ENCODE measurements at places on chromosomes 5 and 9.

DNA sequence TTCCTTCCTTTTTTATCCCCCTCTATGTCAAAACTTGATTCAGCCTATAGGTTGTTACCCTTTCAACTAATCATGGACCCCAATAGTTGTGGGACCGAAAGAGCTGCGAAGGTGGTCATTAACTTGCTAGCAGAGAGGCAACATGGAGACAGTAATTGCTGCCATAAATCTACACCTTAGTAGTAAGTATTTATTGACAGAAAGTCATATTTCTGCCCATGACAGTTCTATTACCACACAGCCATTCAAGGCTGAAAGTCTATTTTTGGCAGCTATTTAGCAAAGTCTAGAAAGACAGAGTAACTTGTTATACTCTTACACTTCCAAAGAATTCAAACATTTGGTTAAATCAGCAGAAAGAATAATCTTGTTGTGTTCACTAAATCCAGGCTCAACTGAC, 236.2 kb downstream of the PRELID2 start:
- DNase-seq, result no peak

GRCh38 chr9:106771608-106772007, 91.4 kb upstream of the ZNF462 start:
- DNase-seq, result no peak

DNA sequence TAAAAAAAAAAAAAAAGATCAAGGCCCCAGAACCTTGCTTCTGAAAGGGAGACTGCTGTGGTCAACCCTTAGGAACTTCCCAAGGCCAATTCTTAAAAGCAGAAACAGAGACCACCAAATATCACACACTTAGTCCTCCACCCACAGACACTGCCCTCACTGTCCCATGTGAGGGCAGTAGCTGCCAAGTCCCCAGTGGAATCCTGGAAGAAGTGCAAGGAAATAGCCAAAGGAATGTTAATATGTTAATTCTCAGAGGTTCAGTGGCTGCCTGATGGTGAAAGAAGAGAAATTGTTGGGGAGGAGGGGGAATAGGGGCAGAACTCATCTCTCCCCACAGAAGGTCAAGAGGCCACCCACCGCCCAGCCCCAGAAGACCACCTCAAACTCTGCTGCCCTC, 23.1 kb downstream of the FSTL4 start:
- DNase-seq, result no peak

- DNase-seq, result no peak
Measured at GRCh38 chr9:132082188-132082587, 2.5 kb upstream of the MED27 start.

- DNase-seq, result no peak
Measured at GRCh38 chr9:123248630-123249029, 19.8 kb downstream of the STRBP start.

GRCh38 chr5:141778683-141779082, 96.7 kb upstream of the ARAP3 start:
- DNase-seq, result no peak

GRCh38 chr9:114169029-114169951, 14.0 kb downstream of the COL27A1 start:
- no peak for DNase-seq

- no peak for DNase-seq
Measured at GRCh38 chr5:173278641-173279040, 43.6 kb upstream of the NKX2-5 start.

DNA sequence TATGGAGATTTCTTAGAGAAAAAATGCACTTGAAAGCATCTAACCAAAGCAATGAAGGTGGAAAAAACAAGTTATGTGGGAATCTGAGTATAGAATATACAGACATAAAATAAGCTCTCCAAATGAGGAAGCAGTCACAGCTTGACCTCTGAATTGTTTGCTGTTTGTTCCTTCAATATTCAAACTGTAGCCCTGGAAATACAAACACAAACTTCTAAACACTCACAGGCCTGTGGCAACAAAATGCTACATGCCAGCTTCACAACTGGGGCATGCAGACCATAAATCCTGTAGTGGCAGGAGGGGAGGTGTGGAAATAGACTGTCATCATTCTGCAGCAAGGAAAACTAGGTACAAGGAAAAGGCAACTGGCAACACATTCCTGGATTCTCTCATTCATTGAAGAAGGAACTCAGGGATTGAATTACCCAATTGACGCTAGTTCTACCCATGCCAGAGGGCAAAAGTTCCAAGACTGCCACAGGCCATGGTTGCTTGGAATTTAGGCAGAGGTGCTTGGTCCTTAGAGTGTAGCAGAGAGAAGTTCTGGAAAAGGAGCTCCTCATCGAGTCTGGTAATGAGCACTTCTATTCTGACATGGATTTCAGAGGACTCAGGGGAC, 349.6 kb downstream of the PDE4D start:
- no peak for DNase-seq

GRCh38 chr5:3220201-3220600, 375.4 kb upstream of the IRX1 start:
- DNase-seq, result no peak

GRCh38 chr5:109062664-109063063, 315.0 kb downstream of the FER start:
- DNase-seq, result peak; percentile 16

GRCh38 chr5:18954239-18954638, 1033.8 kb downstream of the CDH18 start:
- no peak for DNase-seq

DNA sequence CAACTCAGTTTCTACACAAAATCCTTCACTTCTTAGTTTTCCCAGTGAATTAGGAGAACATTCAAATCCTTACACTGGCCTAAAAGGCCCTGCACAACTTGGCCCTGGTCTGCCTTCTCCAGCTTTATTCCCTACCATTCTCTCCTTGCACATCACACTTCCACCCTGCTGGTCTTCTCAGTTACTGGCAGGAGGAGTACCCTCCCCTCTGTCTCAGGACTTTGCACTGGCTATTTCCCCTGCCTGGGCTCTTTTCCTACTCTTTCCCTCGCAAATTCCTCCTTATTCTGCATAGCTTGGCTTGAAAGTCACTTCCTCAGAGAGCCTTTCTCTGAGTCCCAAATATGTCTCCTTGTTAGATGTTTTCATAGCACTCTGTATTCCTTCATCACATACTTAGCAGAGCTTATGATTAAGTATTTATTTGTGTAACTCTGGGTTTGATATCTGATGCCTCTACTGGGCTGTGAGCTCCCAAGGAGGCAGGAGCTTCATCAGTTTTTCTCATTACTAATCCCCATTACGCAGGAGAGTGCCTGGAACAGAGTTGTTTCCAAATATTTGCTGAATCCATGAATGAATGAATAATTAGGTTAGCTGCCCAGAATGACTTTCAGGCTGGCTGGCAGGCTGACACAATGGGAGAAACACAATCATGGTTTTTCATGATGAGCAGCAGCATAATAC, 159.8 kb upstream of the KLF9 start:
- DNase-seq, result no peak

DNA sequence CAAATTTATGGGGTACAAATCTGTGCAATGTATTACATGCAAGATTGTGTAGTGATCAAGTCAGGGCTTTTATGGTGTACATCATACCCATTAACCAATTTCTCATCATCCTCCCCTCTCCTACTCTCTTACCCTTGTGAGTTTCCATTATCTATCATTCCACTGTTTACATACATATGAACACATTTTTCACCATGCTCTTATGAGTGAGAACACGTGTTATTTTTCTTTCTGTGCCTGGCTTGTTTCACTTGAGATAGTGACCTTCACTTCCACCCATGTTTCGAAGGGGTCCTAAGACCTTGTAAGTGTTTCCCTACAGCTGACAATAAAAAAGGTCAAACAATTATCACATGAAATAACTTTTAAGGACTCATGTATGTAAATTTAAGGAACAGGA, 281.7 kb upstream of the CD180 start:
- no peak for DNase-seq

DNA sequence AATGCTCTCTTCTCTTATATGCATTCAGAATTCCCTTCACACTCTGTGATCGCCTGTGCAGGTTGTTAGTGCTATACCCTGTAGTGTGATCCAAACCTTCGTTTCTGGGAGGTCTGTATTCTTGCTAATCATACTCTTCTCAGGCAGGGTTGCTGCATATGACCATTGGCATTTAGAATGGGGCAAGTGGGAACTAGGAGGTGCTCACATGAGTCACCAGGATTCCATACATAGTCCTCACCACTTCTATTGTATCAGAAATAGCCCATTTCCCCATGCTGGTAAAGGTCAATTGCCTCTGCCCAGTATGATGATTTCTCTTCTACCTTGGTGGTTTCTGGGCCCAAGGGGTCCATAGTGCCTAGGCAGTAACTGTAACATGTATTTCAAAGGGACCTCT, 443.5 kb upstream of the CDH6 start:
- DNase-seq, result no peak

- DNase-seq, result no peak
Measured at GRCh38 chr9:2208991-2209390, 193.8 kb downstream of the SMARCA2 start.

- no peak for DNase-seq
Measured at GRCh38 chr5:148759101-148759500, 67.3 kb upstream of the ADRB2 start.

DNA sequence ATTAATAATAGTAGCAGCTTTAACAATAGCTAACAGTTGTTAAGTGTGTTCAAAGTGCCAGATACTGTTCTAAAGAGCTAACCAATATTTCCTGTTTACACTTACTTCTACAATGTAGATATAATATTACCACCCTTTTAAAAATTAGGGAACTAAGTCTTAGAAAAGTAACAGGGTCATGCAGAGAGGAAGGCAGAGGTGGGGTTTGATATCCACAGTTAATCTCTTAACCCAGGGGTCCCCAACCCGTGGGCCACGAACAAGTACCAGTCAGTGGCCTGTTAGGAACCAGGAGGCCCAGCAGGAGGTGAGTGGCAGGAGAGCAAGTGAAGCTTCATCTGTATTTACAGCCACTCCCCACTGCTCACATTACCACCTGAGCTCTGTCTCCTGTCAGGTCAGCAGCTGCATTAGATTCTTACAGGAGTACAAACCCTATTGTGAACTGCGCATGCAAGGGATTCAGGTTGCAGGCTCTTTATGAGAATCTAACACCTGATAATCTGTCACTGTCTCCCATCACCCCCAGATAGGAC, 89.1 kb downstream of the ACTL7B start:
- no peak for DNase-seq

DNA sequence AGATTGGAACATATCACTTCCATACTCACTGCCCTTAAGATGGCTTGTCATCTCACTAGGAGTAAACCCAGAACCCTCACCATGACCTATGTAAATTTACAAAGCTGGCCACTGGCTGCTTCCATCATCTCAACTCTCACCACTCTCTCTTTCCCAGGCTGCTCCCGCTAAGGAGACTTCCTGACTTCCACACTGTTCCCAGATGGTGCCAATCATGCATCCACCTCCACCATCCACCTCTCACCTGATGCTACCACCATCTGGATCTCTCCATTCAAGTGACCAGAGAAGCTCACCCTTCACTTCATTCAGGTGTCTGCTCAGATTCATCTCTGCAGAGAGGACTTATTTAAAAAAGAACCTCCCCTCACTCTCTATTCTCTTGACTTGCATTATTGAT, 91.3 kb downstream of the HTR4 start:
- no peak for DNase-seq

GRCh38 chr5:136155761-136156160, 23.1 kb downstream of the SMAD5 start:
- DNase-seq, result no peak

DNA sequence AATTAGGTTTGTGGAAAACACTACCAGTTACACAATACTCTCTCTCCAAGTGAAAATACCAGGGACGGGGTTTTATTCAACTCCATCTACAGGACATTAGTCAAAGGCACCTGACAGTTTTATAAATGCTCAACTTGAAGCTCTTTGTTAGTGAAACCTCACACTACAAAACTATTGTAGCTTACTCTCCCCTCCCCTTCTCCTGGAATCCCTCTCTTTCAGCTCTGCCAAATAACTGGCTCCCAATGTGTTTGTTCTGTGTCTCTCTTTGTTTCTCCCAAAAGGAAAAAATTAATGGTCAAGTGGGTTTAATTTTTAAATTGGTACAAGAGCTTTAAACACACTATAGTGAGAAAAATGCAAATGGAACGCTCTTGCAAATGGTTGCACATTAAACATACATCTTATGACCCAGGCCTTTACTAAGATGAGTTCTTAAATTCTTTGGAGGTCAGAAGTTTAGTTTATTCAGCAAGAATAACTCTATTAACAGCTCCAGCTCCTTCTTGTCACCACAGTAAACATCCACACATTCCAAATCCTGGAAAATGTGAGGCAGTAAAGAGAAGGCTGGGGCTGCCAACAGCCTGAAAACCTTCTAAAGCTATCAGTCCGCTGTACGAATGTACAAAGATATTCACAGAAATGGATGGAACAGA, 48.4 kb downstream of the ZNF608 start:
- DNase-seq, result peak; percentile 29

GRCh38 chr9:127211983-127212382, 52.6 kb upstream of the GARNL3 start:
- no peak for DNase-seq

DNA sequence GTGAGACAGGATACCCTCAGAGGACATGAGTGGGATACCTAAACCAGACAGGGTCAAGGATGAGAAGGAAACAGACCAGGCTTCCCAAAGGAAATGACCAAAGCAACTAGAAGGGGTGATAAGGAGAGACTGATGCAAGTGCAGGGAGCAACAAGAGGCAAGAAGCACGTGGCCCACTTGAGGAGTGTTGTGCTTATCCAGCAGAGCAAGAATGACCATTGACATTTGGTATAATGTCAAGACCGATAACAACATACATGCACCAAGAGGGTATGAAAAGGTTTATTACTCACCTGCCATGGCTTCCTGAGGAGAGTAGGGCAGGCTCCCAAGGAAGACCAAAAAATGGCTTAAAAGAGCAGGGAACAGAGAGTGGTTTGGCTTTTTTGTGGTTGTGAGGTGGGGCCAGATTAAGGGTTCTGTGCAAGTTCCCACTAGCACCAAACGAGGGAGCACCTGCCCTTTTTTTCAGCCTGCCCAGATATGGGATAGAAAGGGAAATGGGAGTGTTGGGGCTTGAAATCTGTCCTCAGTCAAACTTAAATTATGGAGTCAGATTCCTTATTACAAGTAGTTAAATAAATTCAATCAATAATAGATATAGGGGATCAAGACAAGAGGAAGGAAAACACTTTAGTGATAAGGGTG, 513.6 kb downstream of the RASEF start:
- no peak for DNase-seq

- DNase-seq, result no peak
Measured at GRCh38 chr5:178143901-178144300, 9.8 kb downstream of the NHP2 start.
